ENCODE measurements at places on chromosomes 12 and 14.

DNA sequence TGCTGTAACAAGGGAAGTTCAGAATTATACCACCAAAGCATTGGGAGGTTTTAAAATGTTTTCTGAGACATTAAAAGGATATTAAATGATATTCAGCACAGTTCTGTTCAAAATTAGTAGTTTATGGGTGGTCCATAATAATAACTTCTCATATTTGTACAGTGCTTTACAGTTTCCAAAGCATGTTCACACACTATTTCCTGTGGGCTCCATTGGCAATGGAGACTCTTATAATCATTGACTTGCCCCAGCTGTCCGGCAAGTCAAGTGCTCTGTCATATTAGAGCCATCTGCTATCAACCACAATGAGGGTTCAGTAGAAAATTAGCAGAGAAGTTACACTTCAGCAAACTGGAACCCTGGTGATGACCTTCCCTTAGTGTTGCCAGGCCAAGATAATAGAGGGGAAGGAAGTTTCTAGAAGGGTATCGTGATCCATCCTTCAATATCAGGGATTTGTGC, 526.6 kb upstream of the CCDC196 start:
- no peak for DNase-seq

DNA sequence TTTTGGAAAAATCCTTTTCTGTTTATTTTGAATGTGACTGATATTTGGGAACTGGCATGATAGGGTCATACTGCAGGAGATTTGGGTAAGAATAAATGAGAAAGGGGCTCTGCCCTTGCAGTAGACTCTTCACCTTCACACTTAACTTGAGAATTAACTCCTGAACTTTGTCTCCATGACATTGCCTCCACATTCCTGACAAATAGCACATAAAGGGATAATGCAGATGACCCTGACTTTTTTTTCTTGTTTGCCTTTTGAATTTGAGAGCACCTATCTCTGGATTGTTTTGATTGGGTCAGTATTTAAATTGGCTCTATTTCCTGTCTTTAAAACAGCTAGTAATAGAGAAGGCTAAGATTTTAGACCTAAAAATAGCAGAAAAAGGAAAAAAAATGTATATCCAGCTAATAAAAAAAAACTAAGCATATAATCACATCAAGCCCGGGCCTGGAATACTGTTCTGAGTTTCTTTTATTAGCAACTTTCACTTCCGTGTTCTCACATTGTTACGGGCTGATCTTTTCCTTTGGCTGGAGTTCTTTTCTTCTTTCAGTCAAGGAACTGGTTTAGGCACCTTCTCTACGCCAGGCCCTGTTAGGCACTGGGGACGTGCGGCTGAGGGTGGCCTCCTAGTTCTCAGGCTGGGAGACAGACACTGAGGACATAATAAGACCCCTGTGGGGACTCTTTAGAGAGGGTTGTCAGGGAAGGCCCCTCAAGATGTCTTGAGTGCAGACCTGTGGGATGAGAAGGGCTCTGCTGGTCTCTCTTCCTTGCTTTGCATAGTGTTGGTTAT, 53.1 kb upstream of the GNPNAT1 start:
- DNase-seq = no peak

- DNase-seq = no peak
Observed at GRCh38 chr12:64102339-64102738, 119.8 kb downstream of the KICS2 start.

GRCh38 chr14:72920008-72920407, 6.3 kb upstream of the DCAF4 start:
- no peak for DNase-seq

- DNase-seq = no peak
Observed at GRCh38 chr12:92581604-92582003, 121.2 kb upstream of the PLEKHG7 start.

GRCh38 chr14:91867316-91867988, at the start of gene TC2N:
Gene TC2N, minus strand, starts transcription at chr14:91867536. Its CDS starts 53,767 bp downstream, at chr14:91813769.
- no peak for DNase-seq

DNA sequence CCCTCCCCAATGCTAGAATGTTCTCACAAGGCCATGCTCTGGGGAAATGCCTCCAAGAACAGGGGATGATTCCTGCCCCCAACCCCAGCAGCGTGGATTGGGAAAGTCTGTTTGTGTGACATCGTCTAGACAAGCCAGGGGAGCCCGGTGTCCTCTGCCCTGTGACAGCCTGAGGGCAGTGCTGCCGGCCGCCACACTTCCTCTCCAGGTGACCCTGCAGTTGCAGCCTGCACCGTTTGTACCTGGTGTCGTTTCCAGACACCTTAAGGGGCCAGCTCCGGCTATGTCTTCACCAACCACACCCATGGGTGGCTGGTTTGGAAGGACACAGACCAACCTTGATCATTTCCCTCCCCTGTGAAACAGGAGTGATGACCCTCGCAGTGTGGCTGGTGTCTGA, 372.6 kb downstream of the BCL11B start:
- DNase-seq = no peak

- DNase-seq = no peak
Observed at GRCh38 chr14:35212471-35213142, 79.6 kb upstream of the PSMA6 start.

DNA sequence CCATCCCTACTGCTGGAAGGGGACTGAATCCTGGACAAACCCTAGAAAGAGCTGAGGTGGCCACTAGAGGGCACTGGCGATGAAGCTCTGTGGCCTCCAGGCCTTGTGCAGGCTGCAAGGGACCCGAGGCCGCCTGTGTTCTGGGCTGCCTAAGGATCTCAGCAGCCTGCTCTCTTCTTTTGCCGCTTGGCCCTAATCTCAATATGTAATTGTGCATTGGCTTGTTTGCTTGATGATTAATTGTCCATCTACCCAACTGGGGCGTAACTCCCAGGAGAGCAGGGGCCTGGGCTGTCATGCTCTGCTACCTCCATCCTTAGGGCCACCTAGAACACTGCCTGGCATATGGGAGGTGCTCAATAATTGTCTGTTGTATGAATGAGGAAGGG, 73.8 kb downstream of the SYNE3 start:
- DNase-seq = peak; percentile 73

GRCh38 chr12:4813741-4814140, 93.5 kb downstream of the GALNT8 start:
- no peak for DNase-seq
